ENCODE measurements at places on chromosomes 2 and 18.

- H3K27me3 ChIP-seq: no peaks in the 10 kb centered on the region
- no peak for DNase-seq
- no peak overlapping the region for H3K27ac ChIP-seq
- H3K4me3 ChIP-seq: no peak overlapping the region
- H3K36me3 ChIP-seq: no peaks in the 10 kb centered on the region
- no peaks in the 10 kb centered on the region for H3K4me1 ChIP-seq
Observed at GRCh38 chr2:212245880-212246279, 292.7 kb downstream of the ERBB4 start.

GRCh38 chr2:80531319-80531718 is 226.8 kb upstream of the LRRTM1 start:
- H3K27me3 ChIP-seq: no peaks in the 10 kb centered on the region
- H3K4me3 ChIP-seq: no peak overlapping the region

DNA sequence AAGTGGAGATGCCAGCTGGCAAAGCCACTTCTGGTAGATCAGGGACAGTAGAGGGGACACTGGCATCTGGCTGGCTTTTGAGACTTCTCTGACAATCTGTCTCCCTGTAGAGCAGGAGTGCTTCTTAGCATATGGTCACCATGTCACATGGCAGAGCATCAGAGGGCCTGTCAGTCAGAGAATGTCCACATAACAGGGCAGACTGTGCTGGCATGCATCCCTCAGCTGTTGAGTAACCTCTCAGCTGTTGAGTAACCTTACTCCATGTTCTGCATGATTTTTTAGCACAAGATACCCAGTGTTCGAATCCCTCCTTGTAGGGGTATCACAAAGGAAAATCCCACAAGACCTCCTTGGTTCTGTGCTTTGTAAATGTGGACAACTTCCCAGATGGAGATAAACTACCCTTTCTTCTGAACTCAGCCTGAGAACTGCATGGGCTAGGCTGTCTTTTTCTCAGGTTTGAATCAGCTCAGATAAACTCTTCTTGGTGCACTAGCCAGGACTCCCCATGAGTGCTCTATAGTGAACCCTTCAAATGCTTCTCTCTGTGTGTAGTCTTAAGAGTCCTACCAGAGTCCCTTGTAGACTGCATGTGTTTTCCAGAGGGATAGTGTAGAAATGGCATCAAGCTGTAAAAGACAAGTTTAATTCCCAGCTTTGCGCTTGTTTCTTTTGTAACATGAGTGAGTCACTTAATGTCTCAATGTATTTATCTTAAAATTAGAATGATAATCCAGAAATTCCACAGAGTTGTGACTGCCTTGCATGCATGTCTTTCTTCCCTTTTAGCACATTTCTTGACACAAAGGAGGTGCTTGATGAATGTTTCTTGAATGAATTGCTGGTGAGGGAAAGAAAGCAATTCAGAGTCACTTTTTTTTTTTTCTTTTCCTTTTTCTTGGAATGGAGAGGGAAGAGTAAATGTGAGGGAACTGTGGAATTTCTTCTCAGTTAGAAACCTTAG is 442.3 kb upstream of the HNMT start:
- H3K4me3 ChIP-seq: no peak overlapping the region
- DNase-seq: no peak
- no peaks in the 10 kb centered on the region for H3K27me3 ChIP-seq
- H3K27ac ChIP-seq: no peak overlapping the region

GRCh38 chr2:240300840-240301239 is 134.6 kb upstream of the GPC1 start:
- H3K36me3 ChIP-seq: no peaks in the 10 kb centered on the region
- DNase-seq: no peak
- no peak overlapping the region for H3K27ac ChIP-seq
- H3K27me3 ChIP-seq: no peaks in the 10 kb centered on the region
- H3K4me1 ChIP-seq: no peaks in the 10 kb centered on the region

DNA sequence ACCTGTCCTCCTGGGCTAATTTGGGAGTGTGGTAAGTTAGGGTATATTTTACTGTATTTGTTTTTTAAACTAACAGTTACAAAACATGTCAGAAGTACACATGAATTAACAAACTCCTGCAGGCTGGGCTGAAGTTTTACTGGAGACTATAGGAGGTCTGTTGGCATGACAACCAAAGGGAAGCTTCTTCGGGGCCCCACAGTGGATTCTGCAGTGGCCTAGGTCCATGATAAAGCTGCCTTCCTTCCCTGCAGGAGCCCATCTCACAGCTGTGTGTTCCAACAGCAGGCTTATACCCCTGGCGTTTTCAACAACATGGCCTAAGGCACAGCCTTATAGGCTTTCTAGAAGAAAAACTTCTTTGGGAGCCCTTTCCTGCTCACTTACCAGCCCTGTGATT is 128.0 kb upstream of the SETBP1 start:
- no peaks in the 10 kb centered on the region for H3K4me1 ChIP-seq
- no peaks in the 10 kb centered on the region for H3K27me3 ChIP-seq
- no peak overlapping the region for H3K27ac ChIP-seq
- no peak for DNase-seq

DNA sequence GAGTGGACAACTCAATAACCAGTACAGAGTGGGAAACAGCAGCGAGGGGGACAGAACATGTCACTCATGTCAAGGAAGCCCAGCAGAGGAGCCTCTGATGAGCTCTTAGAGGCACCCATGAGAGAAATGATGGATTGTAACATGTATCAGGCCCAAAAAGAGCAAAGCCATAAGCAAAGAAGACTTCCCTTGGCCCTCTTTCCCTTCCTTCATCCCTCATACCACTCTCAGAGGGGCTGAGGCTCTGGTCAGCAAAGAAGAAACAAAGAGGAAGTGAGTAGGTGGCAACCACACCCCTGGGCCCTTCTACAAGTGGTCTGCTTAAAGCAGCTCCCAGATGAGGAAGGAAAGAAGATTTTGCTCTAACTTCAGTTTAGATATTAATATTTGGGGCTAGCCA is 112.8 kb downstream of the CDC42EP3 start:
- H3K27ac ChIP-seq: no peak overlapping the region
- no peaks in the 10 kb centered on the region for H3K27me3 ChIP-seq
- peaks cover 32% of the 10 kb centered on the region for H3K4me1 ChIP-seq
- H3K4me3 ChIP-seq: no peak overlapping the region
- H3K36me3 ChIP-seq: no peaks in the 10 kb centered on the region

DNA sequence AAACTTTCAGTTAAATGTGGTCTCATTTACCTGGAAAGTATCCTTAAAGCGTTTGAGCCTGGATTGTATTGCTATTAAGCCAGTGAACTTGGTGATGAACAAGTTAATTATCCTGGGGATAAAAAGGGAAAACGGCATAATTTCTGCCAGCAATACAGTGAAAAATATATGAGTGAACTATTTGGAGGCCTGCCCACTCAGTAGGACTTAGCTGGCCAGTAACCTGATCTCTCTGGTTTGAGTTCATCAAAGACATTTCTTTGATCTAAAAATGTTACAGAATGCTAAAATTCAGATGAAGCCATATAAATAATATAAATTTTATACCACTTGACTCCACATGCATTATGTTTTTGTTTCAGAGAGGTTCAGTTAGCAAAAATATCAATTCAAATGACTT is 241.1 kb upstream of the VWC2L start:
- no peaks in the 10 kb centered on the region for H3K36me3 ChIP-seq
- H3K4me3 ChIP-seq: no peak overlapping the region
- no peaks in the 10 kb centered on the region for H3K4me1 ChIP-seq
- no peaks in the 10 kb centered on the region for H3K27me3 ChIP-seq

- H3K4me3 ChIP-seq: no peak overlapping the region
- H3K27me3 ChIP-seq: no peaks in the 10 kb centered on the region
- no peaks in the 10 kb centered on the region for H3K4me1 ChIP-seq
- no peak overlapping the region for H3K27ac ChIP-seq
- no peak for DNase-seq
Observed at GRCh38 chr2:173986805-173987204, 21.6 kb upstream of the SP3 start.

DNA sequence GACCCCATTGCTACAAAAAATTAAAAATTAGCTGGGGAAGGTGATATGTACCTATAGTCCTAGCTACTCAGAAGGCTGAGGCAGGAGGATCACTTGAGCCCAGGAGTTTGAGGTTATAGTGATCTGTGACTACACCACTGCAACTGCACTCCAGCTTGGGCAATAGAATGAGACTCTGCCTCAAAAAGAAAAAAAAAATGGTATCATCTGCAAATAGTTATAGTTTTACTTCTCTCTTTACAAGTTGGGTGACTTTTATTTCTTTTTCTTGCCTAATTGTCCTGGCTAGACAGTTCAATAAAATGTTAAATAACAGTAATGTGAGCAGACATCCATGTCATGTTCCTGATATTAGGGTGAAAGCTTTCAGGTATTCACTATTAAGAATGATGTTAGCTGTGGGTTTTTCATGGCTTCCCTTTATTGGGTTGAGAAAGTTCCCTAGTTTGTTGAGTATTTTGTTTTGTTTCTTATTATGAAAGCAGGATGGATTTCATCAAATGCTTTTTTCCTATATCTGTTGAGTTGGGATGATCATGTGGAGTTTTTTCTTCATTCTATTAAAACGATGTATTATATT is 24.9 kb upstream of the ACOXL start:
- peaks cover 37% of the 10 kb centered on the region for H3K27me3 ChIP-seq
- H3K27ac ChIP-seq: no peak overlapping the region
- DNase-seq: no peak
- no peaks in the 10 kb centered on the region for H3K36me3 ChIP-seq
- H3K4me1 ChIP-seq: no peaks in the 10 kb centered on the region

DNA sequence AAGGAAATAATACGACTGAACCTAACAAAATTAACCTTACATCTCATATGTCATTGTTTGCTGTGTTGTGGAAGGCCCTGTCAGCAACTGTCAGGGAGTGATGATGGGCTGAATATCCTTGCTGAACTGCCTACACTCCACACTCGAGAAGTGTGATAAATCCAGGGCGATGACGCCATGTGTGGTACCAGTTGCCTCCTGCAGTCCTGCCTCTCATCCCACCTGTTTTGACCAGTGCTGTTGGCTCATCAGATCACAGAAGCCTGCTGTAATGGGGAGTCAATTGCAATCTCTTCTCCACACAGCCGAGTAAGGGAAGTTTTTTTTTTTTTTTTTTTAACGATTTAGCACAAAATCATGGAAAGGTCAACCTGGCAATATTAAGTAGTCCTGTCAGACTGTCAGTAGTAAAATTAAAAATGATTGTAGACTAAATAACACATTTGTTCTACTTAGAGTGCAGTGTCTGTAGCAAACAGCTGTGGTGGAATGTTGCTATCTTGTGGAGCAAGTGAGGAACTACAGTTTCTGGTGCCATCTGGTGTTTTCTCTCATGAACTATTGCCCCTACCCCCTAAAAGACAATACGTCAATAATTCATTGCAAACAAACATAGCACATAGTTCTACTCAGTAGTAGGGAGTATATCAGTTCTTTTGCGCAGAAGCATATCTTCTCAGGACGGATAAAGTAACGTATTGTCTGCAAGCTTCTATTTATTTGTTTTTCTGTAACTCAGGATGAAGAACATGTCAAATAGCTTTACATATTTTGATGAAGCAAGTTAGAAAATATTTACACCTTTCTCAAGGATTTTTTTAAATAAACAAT is 347.6 kb downstream of the CTNNA2 start:
- H3K27me3 ChIP-seq: no peaks in the 10 kb centered on the region
- H3K4me1 ChIP-seq: no peaks in the 10 kb centered on the region
- H3K4me3 ChIP-seq: no peak overlapping the region
- no peaks in the 10 kb centered on the region for H3K36me3 ChIP-seq

- H3K4me3 ChIP-seq: no peak overlapping the region
- no peaks in the 10 kb centered on the region for H3K36me3 ChIP-seq
- no peaks in the 10 kb centered on the region for H3K4me1 ChIP-seq
- no peak overlapping the region for H3K27ac ChIP-seq
- H3K27me3 ChIP-seq: no peaks in the 10 kb centered on the region
- DNase-seq: no peak
Observed at GRCh38 chr2:48674933-48675332, 57.3 kb downstream of the GTF2A1L start.

DNA sequence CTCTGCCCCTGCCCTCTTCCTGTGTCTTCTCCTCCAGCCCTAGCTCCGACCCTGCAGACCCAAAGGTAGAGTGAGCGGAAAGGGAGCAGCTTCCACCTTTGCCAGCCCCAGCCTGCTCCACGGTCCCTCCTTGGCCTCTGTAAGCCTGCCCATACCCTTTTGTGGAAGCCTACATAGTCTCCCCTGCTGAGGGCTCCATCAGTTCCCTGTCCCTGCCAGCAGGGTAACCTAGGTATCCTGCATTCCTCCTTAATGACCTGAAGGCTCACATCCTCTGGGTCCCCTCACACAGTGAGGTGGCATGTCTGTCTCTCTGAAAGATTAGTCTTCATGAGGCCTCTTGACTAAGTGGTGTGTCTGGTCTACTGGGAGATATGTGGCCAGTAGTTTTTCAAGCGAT is 20.5 kb upstream of the ACKR3 start:
- H3K4me3 ChIP-seq: no peak overlapping the region
- H3K27me3 ChIP-seq: no peaks in the 10 kb centered on the region
- H3K27ac ChIP-seq: no peak overlapping the region
- no peak for DNase-seq
- H3K36me3 ChIP-seq: no peaks in the 10 kb centered on the region

GRCh38 chr18:12258719-12259705 is 4.9 kb downstream of the CIDEA start:
- no peaks in the 10 kb centered on the region for H3K36me3 ChIP-seq
- H3K27me3 ChIP-seq: peaks cover 4% of the 10 kb centered on the region
- no peak overlapping the region for H3K27ac ChIP-seq
- H3K4me1 ChIP-seq: peaks cover 21% of the 10 kb centered on the region
- H3K4me3 ChIP-seq: no peak overlapping the region
- DNase-seq: no peak

DNA sequence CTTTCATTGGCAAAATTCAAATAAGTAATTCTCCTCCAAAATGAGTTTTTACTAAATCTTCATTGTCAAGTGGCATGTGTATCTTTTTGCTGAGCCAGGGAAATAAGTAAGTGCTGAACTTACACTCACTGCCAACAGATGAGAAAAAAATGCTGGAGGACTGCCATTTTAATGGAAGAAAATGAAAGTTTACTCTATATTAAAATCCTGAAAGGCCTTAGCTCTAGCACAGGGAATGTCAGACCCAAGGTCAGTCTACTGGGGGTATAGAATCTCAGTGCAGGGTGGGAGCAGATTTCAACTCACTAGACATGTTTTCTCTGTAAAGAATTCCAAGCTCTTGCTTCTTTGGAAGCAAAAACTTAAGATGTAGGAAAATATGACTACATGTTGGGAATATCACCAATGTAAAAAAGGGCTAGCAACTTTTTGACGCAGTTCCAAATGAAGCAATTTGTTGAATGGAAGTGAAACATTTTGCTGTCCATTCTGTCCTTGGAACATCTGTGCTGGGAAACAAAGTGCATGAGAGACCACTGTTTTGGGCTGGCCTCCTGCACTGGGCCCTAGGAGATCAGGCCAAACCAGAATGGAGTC is 127.0 kb downstream of the ST6GAL2 start:
- no peak for DNase-seq
- no peaks in the 10 kb centered on the region for H3K4me1 ChIP-seq
- H3K27me3 ChIP-seq: no peaks in the 10 kb centered on the region

Measured in endothelial cell of umbilical vein (primary cell).